Iris pigment epithelial cell (primary cell): ENCODE measurements at places on chromosomes 12 and 14.

- DNase-seq, result no peak
These were observed 1.5 kb downstream of the OR6C2 start for GRCh38 chr12:55445357-55445756.

DNA sequence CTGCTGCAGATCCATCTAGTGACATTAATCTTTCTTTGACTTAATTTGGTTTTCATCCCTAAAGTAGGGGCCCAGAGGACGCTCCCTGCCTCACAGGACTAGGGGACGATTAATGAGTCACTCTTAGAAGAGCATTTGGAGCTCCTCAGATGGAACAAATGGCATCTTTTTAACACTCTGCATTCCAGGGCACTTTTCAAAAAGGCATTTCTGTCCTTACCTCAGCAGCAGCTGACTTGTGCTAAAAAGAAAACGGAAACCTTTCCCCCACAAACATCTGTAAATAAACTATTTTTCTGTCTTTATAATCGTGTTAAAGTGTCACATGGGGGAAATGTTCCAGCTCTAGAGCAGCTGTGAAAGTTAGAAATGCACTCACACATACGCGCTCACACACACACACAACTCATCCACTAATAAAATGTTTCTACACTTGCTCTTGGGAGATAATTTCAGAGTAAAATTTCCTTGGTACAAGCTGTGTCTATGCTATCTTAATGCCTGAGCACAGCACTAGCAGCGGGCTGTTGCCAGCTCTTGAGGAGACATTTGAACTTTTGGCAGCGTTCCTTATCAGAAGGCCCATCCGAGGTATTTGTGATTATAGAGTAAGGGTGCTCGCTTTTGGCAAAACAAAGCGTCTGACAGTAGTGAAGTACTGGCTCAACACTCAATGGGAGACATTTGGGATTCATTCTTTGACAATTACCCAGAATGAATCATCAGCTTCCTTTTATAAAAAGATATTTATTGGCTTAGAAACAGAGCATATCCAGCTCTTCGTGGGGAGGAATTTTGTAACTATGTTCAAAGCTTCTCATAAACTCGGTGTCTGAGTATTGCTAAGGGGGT, 141.3 kb downstream of the PLXNC1 start:
- DNase-seq, result peak; percentile 69

- DNase-seq, result no peak
These were observed 370.2 kb downstream of the ADGRD1 start for GRCh38 chr12:131323879-131324278.

DNA sequence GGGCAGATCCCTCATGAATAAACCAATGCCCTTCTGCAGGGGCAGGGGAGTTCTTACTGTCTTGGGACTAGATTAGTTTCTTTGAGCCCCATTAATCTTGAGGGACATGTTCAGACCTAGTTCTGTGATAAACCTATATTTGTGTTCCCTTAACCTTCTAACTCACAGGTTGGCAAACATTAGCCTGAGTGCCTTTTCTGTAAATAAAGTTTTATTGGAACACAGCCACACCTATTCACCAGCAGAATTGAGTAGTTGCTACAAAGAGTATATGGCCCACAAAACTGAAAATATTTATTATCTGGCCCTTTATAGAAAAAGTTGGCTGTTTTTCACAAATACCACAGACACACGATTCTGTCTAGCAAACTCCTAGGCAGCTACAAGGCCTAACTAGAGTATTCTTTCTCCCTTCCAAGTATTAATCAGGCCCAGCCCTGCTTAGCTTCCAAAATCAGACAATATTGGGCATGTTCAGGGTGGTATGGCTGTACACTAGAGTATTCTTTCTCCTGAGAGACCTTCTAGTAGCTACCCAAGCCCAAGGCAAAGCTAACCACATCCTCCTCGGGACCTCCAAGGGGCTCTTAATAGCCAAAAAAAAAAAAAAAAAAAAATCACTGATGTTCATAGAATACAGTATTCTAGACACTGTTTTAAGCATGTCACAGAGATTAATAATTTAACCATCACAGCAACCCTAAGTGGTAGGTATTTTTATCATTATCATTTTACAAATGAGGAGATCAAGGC, 199.3 kb upstream of the PWP1 start:
- no peak for DNase-seq

DNA sequence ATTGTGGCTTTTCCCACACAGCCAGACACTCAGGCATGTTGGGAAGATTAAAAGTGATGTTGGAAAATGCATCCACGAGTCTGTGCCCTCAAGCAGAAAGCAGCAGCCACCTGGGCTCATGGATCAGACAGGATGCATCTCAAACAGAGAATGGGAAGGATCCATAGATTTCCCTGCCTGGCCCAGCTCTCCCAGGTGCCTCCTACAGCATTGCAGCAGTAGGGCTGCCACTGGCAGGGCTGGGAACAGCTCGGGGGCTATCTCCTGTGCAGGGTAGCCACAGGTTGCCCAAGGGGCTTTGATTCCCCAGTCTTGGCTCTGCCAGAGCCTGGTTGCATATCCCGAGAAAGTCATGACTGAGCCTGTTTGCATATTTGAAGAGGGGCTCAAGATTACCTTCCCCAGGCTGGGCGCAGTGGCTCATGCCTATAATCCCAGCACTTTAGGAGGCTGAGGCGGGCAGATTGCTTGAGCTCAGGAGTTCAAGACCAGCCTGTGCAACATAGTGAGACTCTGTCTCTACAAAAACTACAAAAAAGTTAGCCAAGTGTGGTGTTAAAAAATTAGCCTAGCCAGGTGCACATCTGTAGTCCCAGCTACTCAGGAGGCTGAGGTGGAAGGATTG, 19.5 kb downstream of the C14orf132 start:
- DNase-seq, result no peak

DNA sequence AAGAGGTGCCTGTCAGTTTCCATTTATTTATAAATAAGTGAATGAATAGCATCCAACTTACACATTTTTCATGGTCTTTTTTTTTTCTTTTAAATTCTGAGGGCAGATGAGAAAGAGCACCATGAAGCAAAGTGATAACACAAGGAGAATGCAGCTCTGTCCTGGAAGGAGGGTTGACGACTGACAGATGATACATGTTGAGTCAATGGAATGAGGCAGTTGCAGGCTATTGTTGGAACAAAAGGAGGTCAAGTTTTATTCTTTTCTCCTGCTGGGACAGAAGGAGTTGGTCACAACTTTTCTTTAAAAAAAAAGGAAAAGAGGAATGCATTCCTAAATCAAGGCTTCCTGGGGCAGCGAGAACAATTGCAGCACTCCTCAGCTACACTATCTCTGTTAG, 119.9 kb upstream of the PLEKHG7 start:
- DNase-seq, result no peak

DNA sequence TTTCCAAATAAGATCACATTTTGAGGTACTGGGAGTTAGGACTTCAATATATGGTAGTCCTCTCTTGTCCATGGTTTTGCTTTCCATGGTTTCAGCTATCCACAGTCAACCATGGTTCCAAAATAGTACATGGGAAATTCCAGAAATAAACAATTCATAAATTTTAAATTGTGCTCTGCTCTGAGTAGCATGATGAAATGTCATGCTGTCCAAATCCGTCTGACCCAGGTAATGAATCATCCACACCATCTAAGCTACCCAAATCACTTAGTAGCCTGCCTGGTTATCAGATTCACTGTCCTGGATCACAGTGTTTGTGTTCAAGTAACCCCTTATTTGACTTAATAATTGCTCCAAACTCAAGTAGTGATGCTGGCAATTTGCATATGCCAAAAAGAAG, 197.9 kb downstream of the TMTC3 start:
- peak; percentile 67 for DNase-seq

DNA sequence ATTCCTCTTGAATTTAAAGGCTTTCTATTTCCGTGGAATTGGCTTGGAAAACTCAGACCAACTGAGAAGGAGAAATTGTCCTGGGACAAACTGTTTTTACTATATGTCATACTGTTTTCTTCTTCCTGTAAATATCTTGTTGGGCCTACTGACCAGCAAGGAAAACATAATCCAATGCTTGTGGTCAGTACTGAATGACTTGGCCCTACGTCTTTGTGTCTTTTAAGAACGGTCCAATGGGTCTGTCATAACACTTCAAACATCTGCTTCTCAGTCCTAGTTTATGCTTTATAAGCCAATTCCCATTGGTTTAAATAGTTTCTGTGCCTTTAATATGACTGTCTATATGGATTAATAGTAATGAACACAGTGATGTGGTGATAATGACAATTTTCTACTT, 248.5 kb upstream of the DDHD1 start:
- DNase-seq, result no peak

- DNase-seq, result no peak
These were observed 129.5 kb downstream of the KIF26A start for GRCh38 chr14:104267895-104268294.

DNA sequence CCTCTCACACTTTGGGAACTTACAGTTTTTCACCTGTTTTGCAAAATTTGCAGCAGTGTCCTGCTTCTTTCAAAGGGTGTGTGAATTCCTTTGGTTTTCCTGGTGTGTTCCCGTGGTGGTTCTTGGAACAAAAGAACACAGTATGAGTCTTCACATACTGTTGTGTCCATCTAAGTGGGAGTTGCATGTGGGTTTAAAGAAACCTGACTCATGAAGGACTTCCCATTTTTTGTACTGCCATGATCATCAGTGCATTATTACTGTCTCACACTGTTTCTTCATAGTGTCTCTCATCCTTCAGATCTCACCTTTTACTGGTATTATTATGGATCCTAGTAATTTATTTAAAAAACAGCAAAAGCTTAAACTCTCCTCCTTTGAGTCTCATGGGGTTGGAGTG, 3.8 kb upstream of the GZMH start:
- no peak for DNase-seq

GRCh38 chr12:85626001-85626783, 210.0 kb downstream of the RASSF9 start:
- DNase-seq, result peak; percentile 92

DNA sequence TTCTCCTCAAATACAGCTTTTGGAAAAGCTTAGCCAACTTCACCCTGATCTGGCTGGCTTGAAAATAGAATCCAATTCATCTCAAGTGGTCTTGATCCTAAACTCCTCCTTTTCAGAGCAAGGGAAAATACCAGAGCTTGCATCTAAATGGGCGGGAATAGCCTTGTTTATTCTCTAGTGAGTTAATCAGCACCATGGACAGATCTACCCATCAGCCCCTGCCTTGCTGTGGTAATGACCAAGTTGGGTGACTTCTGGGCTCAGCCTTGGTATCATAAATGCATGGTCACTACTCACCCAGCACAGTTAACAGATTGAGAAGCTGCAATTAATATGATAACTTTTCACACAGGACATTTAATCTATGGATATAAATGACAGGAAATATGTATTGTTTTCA, 196.6 kb downstream of the GLT1D1 start:
- DNase-seq, result no peak

DNA sequence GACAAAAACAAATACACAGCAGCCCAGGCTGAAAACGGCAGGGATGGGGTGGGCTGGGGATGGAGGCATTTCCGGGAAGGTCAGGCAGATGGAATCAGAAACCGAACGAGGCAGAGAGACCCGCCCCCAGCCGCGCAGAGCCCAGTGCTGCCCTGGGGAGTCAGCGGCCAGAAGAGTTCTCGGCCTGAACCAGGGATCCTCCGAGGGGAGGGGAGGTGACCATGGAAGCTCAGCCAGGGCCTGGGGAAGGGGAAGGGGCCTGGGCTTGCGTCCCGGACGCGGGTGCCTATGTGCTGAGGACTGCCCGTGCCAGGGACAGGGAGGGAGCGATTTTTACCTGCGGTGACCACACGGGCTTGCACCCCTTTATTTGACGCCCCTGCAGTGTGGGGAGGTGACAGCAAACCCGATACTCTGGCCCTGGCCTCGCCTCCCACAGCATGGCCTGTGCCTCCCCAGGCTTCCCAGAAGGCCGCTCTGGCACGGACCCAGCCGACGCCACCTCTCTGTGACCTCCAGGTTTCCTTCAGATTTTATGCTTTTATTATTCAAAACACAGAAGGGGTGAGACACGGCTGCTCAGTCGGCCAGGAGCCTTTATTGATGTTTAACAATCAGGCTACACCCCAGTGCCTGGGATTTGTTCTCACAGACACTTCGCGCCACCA, 7.7 kb downstream of the LRCOL1 start:
- peak; percentile 13 for DNase-seq

DNA sequence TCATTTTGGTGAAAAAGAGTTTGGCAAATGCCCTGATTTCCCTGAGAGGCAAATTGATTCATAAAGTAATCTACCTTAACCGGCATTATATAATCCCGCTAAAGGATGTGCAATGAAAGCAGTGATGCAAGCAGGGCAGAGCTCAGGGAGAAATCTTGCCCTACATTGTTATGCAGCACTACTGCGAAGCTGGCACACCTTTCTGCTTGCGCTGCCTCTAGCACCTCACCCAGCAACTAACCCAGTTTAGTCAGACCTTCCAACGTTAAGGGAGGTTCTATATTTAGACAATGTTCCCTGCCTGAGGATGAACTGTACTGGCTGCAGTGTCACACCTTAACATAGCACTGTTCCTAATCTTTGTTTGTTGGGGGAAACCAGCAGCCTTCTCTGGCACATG, 60.8 kb upstream of the CCDC196 start:
- DNase-seq, result no peak

DNA sequence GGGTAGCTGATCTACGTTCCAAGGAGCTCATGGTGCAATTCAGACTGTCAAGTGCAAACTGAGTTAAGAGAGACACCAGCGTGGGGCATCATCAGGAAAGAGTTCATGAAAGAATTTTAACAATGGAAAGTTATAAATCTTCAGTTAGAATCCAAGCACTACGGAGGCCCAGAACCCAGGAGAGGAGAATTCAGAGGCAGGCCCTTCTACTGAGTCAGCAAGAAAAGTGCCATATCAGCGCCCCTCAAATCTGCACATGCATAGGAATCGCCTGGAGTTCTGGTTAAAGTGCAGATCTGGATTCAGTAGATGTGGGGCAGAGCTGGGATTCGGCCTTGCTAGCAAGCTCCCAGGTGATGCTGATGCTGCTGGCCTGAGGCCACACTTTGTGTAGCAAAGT, 45.9 kb downstream of the CHST11 start:
- no peak for DNase-seq

- no peak for DNase-seq
These were observed 16.9 kb downstream of the TAOK3 start for GRCh38 chr12:118355843-118356242.

- peak; percentile 71 for DNase-seq
These were observed 4.6 kb downstream of the MTRFR start for GRCh38 chr12:123237646-123238329.

- DNase-seq, result no peak
These were observed 126.7 kb downstream of the ESRRB start for GRCh38 chr14:76502638-76503037.

GRCh38 chr14:68694516-68695235, 98.2 kb downstream of the ZFP36L1 start:
- DNase-seq, result peak; percentile 71

- DNase-seq, result no peak
These were observed 502 bp upstream of the MBIP start for GRCh38 chr14:36320897-36321381.
